ENCODE measurements at places on chromosomes 13 and 19. TPM values are rescaled to one million over a fixed set of nuclear protein-coding genes. Genes with fewer than 3 reads are reported as not detected.

The HPN gene
- 0.08 TPM for total RNA-seq

The NLRP11 gene
- total RNA-seq: 0.01 TPM

The LILRA6 gene
- 0.06 TPM for total RNA-seq

The SCEL gene
- total RNA-seq: 1.3 TPM

The ZNF223 gene
- total RNA-seq: 3.2 TPM

The KLK14 gene
- 0.17 TPM for total RNA-seq

The NKPD1 gene
- total RNA-seq: 0.93 TPM

The ZNF540 gene
- 0.06 TPM for total RNA-seq

The ZNF682 gene
- total RNA-seq: not detected

The TNFSF13B gene
- 0.41 TPM for total RNA-seq

The MISP3 gene
- 3.9 TPM for total RNA-seq

The LRRC25 gene
- 0.06 TPM for total RNA-seq

The NAPSA gene
- total RNA-seq: 0.85 TPM

The LILRB2 gene
- total RNA-seq: 0.09 TPM

The FUT3 gene
- total RNA-seq: 0.08 TPM

The OR7D2 gene
- 0.02 TPM for total RNA-seq

The ESD gene
- 94.9 TPM for total RNA-seq

The RAB3A gene
- total RNA-seq: 0.51 TPM

The KLK12 gene
- total RNA-seq: not detected

The EBI3 gene
- total RNA-seq: 2.5 TPM

The PRR12 gene
- 38.2 TPM for total RNA-seq

The POU4F1 gene
- total RNA-seq: 0.78 TPM

The CACNG6 gene
- total RNA-seq: 11.8 TPM

The EDNRB gene
- not detected for total RNA-seq

The TICAM1 gene
- 9.6 TPM for total RNA-seq

The CEACAM20 gene
- 0.05 TPM for total RNA-seq

The KLK10 gene
- 0.33 TPM for total RNA-seq

The LRP3 gene
- 52.8 TPM for total RNA-seq

The FLT3 gene
- not detected for total RNA-seq

The ZNF100 gene
- not detected for total RNA-seq

The ZNF888 gene
- total RNA-seq: not detected

The CPB2 gene
- 0.08 TPM for total RNA-seq

The ARRDC5 gene
- total RNA-seq: not detected

The CAPN12 gene
- total RNA-seq: 5.5 TPM

The NAA16 gene
- total RNA-seq: 7.3 TPM

The KISS1R gene
- total RNA-seq: 0.29 TPM

The TMPRSS9 gene
- total RNA-seq: not detected

The NCAN gene
- total RNA-seq: 0.08 TPM

The OR10H1 gene
- not detected for total RNA-seq

The PSG4 gene
- 0.71 TPM for total RNA-seq

The SYNE4 gene
- 0.15 TPM for total RNA-seq

The QPCTL gene
- total RNA-seq: 9.1 TPM

The MAG gene
- not detected for total RNA-seq

The CEACAM16 gene
- 0.13 TPM for total RNA-seq

The ALOX5AP gene
- total RNA-seq: 11.5 TPM

The PINLYP gene
- 0.11 TPM for total RNA-seq

The RHPN2 gene
- total RNA-seq: 49.6 TPM

The HIPK4 gene
- total RNA-seq: 0.34 TPM

The CCL25 gene
- total RNA-seq: not detected

The CEACAM4 gene
- total RNA-seq: not detected

The ZNF559 gene
- total RNA-seq: 5.5 TPM

The FGF9 gene
- total RNA-seq: not detected

The CNFN gene
- 49.7 TPM for total RNA-seq

The MYO1F gene
- total RNA-seq: 0.37 TPM

The PGLYRP1 gene
- total RNA-seq: not detected

The EXOSC5 gene
- 97.8 TPM for total RNA-seq

The IGSF23 gene
- 0.53 TPM for total RNA-seq
